Activated CD4-positive, alpha-beta T cell treated with anti-CD3 and anti-CD28 coated beads for 1 hour (primary cell): ENCODE measurements at places on chromosomes 12 and 14.

- peak; percentile 12 for DNase-seq
These were observed 903 bp upstream of the NT5DC3 start for GRCh38 chr12:103841690-103842584.

DNA sequence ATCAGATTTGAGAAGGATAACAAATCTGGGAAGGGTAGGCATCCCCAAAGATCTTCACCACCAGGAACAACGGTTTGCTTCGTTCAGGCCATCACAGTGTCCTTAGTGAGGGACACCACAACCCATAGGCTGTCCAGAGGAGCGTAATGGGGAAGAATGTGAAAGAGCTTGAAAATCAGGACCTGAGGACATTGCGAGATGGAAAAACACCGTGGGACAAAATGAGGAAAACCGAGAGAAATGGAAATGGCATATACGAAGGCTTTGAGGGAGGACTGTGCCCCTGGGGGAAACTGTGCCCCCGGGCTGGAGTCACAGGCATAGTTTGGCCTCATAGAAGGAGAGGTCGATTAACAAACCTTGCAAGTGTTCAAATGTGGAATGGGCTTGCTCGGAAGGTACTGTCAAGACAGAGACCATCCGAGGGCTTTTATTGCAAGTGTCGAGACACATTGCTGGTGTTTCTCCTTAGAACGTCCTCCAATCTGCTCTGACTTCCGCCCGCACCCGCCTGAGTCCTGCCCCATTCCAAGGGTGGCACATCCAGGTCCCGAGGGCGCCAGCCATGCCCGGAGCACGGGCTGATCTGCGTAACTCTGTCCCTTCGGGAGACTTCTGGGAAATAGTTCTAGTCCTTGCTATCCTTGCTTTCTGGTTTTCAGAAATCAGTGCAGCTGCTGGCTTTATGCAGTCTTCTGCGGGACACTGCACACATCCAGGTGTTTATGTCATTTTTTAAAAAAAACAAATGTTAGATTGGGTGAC is 885 bp upstream of the PALS1 start:
- DNase-seq = peak; percentile 10

GRCh38 chr12:2540535-2540941 is 254.2 kb upstream of the FKBP4 start:
- no peak for DNase-seq

DNA sequence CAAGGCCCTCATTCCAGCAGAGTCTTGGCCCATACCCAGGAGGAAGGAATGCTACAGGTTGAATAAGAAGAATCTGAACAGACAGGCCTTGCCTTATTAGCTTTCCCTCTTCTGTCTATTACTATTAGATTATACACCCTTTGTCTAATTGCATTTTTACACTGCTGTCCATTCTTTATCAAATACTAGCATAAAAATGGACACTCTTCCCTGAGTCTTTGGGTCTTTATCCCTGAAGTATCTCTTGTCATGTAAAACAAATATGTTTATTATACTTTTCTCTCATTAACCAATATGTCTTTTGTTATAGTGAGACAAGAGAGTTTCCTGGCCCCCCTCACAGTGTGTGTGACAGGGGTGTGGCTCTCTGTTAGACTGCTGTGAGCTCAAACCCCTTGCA is 897.4 kb upstream of the SEL1L start:
- no peak for DNase-seq

DNA sequence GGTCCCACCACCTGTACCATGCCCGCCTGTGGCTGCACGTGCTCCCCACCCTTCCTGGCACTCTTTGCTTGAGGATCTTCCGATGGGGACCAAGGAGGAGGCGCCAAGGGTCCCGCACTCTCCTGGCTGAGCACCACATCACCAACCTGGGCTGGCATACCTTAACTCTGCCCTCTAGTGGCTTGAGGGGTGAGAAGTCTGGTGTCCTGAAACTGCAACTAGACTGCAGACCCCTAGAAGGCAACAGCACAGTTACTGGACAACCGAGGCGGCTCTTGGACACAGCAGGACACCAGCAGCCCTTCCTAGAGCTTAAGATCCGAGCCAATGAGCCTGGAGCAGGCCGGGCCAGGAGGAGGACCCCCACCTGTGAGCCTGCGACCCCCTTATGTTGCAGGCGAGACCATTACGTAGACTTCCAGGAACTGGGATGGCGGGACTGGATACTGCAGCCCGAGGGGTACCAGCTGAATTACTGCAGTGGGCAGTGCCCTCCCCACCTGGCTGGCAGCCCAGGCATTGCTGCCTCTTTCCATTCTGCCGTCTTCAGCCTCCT is 1.1 kb downstream of the INHBE start:
- DNase-seq = no peak

GRCh38 chr14:55427439-55427838 is 13.0 kb downstream of the TBPL2 start:
- DNase-seq = no peak

GRCh38 chr14:68327231-68327630 is 465.6 kb downstream of the ZFP36L1 start:
- no peak for DNase-seq

- DNase-seq = no peak
These were observed 70.7 kb upstream of the LMNTD1 start for GRCh38 chr12:25623816-25624215.

DNA sequence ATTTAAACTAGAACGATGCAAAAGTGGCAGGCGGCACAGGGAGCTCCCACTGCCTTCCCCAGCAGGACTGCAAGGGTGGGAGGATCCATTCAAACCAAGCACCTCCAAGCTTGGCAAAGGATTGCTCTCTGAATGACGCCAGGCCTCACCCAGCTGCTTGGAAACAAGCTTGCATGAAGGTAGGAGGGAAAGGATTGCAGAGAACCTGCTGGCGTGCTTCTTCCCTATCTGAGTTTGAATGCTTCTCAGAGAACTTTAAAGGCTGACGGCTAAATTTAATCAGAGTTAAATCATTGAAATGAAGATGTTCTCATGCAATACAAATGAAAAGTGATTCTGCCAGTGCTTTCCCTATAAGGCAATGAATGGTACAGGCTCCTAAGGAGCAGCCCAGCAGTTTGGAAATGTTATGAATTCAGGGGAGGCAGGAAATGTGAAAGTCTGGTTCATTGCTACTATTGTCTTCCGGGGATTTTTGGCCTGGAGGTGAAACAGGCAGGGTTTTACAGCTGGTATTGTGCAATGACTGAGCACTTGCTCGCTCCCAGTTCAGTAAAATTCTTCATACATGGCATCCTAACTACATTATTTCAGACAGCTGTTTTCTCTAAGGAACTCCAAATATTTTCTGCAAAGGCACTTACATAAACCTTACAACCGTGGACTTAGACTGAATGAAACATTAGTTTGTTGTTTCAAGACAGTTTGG is 31.9 kb upstream of the DUSP6 start:
- DNase-seq = no peak

- no peak for DNase-seq
These were observed 122.1 kb downstream of the MED13L start for GRCh38 chr12:116155383-116155782.

DNA sequence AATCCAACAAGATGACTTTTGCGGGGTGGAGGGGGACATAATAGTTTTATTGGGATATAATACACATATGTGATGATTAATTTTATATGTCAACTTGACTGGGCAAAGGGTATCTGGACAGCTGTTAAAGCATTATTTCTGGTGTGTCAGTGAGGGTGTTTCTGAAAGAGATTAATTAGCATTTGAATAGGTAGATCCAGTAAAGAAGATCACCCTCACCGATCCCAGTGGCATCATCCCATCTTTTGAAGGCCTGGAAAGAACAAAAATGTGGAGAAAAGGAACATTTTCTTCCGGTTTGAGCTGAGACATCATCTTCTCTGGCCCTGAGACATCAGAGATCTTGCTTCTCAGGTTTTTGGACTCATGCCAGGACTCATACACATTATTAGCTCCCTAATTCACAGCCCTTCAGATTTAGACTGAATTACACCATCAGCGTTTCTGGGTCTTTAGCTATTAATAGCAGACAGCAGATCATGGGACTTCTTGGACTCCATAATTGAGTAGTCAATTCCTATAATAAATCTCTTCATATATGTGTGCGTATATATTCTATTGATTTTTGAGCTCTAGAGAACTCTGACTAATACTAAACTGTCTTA is 283.6 kb downstream of the PCNX1 start:
- no peak for DNase-seq

DNA sequence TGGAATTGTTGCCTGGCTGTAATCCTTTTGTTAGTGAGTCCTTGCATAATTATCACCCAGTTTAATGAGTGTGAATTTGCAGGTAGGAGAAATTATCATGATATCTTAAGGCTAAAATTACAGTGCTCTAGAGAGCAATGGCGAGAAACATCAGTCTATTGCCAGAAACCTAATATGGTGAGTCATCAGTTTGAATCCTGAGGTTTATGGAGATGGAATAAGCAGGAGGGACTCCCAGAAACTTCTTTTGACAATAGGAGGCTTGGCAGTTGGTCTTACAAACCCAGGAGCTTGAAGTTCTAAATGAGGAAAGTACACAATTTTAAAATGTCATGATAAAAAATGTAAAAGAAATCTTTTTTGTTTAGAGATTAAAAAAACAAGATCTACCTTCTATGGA is 31.5 kb upstream of the CRADD start:
- DNase-seq = no peak

GRCh38 chr14:68939893-68940613 is 39.0 kb downstream of the ACTN1 start:
- DNase-seq = no peak

DNA sequence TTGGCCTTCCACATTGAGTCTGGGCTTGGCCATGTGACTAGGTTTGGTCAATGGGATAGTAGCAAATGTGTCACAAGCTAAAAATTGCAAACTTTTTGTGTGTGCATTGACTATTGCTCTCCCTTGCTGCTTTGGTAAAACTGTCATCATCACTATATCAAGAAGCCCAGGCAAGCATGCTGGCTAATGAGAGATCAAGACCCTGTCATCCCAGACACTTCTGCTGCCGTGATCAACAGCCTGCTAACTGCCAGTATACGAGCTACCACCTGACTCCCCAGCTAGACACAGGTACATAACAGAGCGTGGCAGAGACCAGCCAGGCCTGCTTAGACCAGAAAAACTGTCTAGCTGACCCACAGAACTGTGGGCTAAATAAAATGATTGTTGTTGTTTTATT is 456.7 kb upstream of the DCN start:
- no peak for DNase-seq

GRCh38 chr14:100888789-100889315 is 14.7 kb downstream of the RTL1 start:
- DNase-seq = no peak

GRCh38 chr12:120286768-120287490 is 4.8 kb downstream of the RNU4-2 start:
- DNase-seq = no peak

- no peak for DNase-seq
These were observed 58.5 kb upstream of the PRICKLE1 start for GRCh38 chr12:42648061-42648460.

GRCh38 chr12:80272387-80272915 is 171.6 kb upstream of the PTPRQ start:
- DNase-seq = no peak

- no peak for DNase-seq
These were observed 102.8 kb downstream of the TRMT5 start for GRCh38 chr14:60878121-60878520.

DNA sequence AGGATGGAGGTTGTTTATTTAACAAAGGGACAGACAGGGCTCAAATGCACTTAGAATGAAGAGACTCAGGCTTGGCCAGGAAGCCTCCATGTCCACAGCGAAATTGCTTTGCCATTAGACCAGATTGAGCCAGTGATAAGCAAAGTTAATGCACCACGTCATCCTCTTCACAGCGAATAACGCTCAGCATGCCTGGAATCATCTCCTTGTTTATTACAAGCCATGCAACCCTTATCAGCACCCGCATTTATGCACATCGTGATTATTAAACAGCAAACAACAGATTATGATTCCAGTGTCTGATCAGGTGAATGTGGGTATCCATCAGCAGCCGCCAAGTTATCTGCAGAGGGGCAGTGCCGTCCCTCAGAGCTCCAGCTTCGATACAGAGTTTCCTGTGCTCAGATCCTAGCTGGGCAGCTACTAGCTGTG is 175.0 kb upstream of the TMEM132C start:
- no peak for DNase-seq
